T follicular helper cell (primary cell): ENCODE measurements at places on chromosomes 13 and 19.

DNA sequence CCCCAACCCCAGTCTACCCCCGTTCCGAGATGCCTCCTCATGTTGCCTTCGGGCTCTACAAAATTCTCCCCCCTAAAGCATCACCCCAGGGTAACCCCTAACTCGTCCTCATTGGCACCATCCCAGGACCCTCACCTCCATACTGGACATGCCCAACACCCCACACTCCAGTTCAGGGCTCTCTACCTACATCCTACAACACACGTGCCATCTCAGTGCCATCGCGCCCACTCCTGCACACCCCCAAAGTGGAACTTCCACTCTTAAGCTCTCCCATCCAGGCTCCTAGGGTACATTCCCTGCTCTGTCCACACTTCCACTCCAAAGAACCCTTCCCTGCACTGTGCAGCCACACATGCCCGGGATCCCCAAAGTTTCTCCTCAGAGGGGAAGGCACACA, 827 bp upstream of the FKRP start:
- no peak for DNase-seq

DNA sequence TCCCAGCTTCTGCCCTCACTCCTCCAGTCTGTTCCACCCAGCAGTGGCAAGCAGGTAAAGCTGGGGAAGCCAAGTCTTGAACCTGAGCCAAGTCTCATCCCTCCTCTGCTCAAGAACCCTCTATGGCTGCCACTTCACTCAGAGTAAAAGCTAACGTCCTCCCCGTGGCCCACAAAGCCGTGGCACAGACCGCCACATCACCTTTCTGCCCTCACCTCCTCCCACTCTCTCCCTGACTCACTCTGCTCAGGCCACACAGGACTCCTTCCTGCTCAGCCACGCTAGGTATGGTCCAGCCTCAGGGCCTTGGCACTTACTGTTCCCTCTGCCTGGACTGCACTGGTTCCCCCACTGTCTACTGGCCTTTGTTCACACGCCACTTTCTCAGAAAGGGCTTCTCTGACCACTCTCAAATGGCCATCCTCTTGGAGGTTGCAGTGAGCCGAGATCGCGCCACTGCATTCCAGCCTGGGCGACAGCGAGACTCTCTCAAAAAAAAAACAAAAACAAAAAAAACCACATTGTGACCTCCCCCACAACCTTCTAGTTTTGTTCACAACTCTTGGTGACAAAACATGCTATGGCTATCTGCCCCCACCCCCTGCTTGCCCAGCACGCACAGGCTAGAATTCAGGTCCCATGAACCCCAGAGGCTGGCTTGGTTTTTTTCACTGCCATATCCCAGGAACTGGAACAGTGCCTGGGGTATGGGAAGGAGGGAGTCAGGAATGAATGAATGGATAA, 15.8 kb downstream of the NDUFB7 start:
- DNase-seq, result no peak

DNA sequence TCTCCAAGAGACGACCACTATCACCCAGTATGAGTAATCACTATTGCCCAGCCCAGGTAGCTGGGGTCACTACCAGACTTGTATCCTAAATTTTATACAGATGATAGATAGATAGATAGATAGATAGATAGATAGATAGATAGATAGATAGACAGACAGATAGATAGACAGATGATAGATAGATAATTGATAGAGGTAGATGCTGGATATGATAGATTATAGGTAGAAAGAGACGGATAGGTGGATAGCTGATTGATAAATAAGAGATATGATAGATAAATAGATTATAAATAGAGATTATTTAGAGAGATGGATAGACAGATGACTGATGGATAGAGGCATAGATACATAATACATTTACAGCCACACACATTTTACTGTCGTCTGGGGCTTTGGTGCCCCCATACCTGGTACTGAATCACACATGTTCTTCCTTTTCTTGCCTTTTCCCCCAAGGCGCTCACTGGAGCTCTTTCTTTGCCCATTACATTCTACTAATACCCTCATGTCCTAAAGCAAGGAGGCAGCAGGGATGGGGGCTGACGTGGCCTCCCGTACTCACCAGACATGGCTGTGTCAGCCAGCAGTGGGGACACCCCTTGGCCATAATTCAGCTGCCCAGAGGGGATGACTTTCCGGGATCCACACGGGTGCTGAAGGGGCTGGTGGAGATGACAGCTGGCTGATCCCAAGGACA, 44.6 kb upstream of the CCNE1 start:
- no peak for DNase-seq

- no peak for DNase-seq
These were observed 232.7 kb downstream of the TUBA3C start for GRCh38 chr13:18948664-18949488.
